Non-pigmented ciliary epithelial cell (primary cell): ENCODE measurements at places on chromosomes 11 and 22.

- no peak for DNase-seq
Observed at GRCh38 chr11:31770011-31770700, 41.0 kb downstream of the PAX6 start.

GRCh38 chr22:36644333-36644757 is 59.2 kb downstream of the CACNG2 start:
- DNase-seq: peak; percentile 72

DNA sequence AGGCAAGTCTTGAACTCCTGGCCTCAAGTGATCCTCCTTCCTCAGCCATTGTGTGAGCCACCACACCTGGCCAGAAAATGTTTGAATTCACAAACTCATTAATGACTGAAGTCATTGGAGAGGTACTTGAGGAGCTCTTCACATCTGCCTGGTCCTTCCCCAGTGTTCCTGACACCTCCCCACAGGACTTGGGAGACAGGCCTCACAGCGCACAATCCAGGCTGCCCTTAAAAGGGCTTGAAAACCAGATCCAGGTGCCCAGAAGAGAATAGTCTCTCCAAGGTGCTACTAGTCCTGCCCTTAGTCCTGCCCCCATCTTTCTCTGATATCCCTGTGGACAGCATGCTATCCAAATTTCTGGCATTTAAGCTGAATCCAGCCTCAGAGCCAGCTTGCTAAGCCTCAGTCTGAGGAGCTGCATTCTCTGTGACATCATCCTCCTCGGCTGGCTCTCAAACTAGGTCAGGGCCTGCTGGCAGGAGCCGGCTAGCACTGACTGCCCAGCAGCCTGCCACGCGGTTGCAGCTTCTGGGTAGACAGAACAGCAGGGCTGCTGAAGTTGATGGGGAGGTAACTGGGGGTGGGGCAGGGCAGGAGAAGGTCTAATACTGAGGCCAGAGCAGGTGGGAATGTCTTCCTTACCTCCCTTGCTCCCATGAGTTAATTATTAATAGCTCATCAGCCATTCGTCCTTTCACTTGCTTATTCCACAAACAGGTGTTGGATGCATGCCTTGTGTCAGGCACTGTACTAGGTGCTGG is 35.3 kb upstream of the NECTIN1 start:
- DNase-seq: peak; percentile 10

DNA sequence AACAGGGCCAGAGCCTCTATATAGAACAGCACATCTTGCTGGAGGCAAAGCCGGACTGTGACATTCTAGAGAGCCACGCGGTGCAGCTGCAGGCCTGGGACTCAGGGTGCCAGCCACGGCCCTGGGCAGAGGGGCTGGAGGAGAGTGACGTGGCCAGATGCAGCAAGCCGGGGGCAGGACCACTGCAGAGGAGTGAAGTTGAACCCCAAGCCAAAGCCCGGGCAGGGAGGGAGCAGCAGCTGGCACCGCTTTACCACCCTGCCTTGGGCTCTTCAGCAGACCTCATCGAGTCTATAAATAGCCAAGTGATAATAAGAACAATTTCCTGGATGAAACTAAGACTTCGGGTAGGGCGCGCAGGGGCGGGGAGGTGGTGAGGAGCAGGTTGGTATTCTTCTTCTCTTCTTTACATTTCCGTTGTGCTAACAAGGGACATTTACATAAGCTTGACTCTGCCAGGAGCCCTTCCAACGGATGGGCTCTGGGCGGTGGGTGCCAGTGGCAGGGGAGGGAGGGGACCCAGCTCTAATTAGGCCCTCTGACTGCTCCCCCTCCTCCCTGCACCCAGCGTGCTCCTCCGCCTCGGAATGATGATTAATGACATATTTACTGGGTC is 110.2 kb downstream of the ST3GAL4 start:
- no peak for DNase-seq

GRCh38 chr11:129787532-129788155 is 28.0 kb upstream of the TMEM45B start:
- no peak for DNase-seq

GRCh38 chr11:65556470-65557279 is 1.5 kb downstream of the LTBP3 start:
- DNase-seq: no peak

GRCh38 chr22:40044870-40045834 is 50.4 kb downstream of the FAM83F start:
- DNase-seq: no peak

GRCh38 chr22:47281126-47282106 is 519.0 kb downstream of the TBC1D22A start:
- DNase-seq: no peak

GRCh38 chr11:66956689-66957290 is 1.4 kb downstream of the PC start:
- DNase-seq: peak; percentile 94

- peak; percentile 27 for DNase-seq
Observed at GRCh38 chr11:45289369-45289768, 3.2 kb upstream of the SYT13 start.

- DNase-seq: no peak
Observed at GRCh38 chr11:17544181-17544622, at the start of gene USH1C. USH1C (minus strand) TSS chr11:17544416; CDS start chr11:17544307, 109 bp downstream.
